Activated T-helper 1 cell treated with anti-CD3 and anti-CD28 coated beads, Interleukin-12 subunit alpha, Interleukin-12 subunit beta, Interleukin-2, Interleukin-4 antibody, amounts not matched to agents 30 ng/mL and 10 ng/mL and 1 ng/mL, durations not matched to agents 14 hours and 24 hours and 36 hours (primary cell): ENCODE measurements at places on chromosomes 5 and 9.

- DNase-seq = peak; percentile 24
- peaks cover 22% of the 10 kb centered on the region for H3K4me1 ChIP-seq
- H3K27me3 ChIP-seq = peaks cover 4% of the 10 kb centered on the region
- no peak overlapping the region for H3K27ac ChIP-seq
- no peaks in the 10 kb centered on the region for H3K36me3 ChIP-seq
Measured at GRCh38 chr9:84697509-84698114, 28.1 kb downstream of the NTRK2 start.

DNA sequence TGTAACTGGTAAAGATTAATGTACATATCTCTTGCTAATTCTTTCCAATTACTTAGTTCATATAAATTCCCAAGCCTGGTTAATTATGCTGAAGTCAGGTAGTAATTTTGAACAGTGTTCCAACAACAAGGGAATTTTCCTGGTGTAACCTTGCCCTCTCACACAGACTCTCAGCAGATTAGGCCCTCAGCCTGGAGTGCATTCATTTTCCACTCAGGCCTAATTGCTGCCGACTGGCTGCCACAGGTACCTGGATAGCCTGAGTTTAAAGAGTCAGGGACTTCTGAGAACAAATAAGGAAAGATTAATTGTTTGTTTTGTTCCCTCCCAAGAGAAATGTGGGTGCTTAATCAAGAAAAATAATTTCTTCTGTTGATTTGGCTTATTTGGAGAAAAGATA is 71.4 kb downstream of the PPIC start:
- no peak for DNase-seq
- H3K36me3 ChIP-seq = no peaks in the 10 kb centered on the region
- H3K27ac ChIP-seq = no peak overlapping the region
- no peak overlapping the region for H3K4me3 ChIP-seq
- H3K27me3 ChIP-seq = no peaks in the 10 kb centered on the region

- DNase-seq = no peak
- H3K27me3 ChIP-seq = peaks cover 2% of the 10 kb centered on the region
- H3K36me3 ChIP-seq = no peaks in the 10 kb centered on the region
Measured at GRCh38 chr5:67771221-67771620, 444.3 kb upstream of the PIK3R1 start.

GRCh38 chr9:96175796-96176195 is 126.2 kb downstream of the HSD17B3 start:
- H3K36me3 ChIP-seq = no peaks in the 10 kb centered on the region
- no peaks in the 10 kb centered on the region for H3K4me1 ChIP-seq
- DNase-seq = no peak

DNA sequence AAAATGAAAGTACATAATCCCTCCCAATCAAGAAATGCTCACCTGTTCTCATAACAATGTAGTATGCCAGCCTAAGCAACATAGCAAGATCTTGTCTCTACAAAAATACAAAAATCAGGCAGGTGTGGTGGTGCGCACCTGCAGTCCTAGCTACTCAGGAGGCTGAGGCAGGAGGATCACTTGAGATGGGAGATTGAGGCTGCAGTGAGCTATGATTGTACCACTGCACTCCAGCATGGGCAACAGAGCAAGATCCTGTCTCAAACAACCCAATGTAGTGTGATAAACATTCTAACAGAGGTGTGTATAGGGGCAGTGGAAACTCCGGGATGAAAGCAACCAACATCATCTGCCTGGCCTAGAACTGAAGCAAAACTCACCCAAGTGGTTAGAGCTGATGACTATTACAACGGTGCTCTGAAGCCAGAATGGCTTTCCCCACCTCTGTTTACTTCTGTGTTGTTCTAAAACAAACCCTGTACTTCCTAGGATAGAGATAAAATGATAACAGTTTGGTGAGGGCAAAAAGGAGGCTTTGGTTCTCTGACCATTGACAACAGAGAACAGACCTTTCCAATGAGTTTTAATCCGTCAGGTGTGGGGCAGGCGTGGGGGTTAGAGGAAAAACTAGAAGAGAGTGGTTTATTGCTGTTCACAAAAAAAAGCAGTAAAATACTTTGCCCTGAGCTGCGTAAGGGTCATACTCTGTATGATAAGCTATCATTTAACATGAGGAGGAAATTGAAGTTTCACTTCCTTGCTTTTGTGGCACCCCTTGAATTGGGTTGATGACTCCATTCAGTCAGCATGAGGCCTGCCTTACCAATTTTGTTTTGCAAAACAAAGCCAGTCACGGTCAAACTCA is 18.9 kb downstream of the WNT8A start:
- H3K4me3 ChIP-seq = no peak overlapping the region
- no peak overlapping the region for H3K27ac ChIP-seq
- DNase-seq = no peak
- peaks cover 2% of the 10 kb centered on the region for H3K27me3 ChIP-seq
- H3K4me1 ChIP-seq = peaks cover under 1% of the 10 kb centered on the region
- H3K36me3 ChIP-seq = no peaks in the 10 kb centered on the region

DNA sequence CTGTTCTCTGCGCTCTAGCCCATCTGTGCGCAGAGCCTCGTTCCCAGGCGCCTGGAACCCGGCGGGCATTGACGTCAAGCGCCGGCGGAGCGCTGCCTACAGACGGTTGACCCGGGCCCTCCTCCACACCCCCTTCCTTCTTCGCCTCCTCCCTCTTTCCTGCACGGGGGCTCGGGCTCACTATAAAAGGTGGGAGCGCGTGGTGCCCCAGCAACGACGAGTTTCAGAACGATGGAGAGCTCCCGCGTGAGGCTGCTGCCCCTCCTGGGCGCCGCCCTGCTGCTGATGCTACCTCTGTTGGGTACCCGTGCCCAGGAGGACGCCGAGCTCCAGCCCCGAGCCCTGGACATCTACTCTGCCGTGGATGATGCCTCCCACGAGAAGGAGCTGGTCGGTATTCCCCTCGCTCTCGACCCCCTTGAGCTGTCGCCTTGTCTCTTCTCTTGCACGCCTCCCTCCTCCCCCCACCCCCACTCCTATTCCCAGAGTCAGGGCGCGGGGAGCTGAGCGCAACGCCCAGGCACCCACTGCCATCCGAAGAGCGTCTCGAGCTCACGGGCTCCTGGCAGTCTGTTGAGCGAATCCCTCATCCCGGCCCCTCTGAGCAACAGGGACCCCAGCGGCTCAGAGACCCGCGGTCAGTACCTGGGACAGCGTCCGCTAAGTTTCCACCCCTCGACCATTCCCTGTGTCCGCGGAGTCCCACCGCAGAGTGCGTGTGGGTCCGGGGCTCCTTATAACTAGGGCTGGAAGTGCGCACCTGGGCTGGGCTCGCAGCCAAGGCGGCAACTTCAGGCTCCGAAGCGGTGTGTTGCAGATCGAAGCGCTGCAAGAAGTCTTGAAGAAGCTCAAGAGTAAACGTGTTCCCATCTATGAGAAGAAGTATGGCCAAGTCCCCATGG is at the start of gene CARTPT:
Gene CARTPT, plus strand, starts transcription at position 213 of the 902 bp plus-strand sequence. Its CDS starts 19 bp downstream, at position 232.
- no peaks in the 10 kb centered on the region for H3K36me3 ChIP-seq
- peaks cover 42% of the 10 kb centered on the region for H3K27me3 ChIP-seq
- H3K4me1 ChIP-seq = no peaks in the 10 kb centered on the region
- no peak within 1 kb of the TSS for H3K27ac ChIP-seq
- DNase-seq = no peak
- H3K4me3 ChIP-seq = no peak within 1 kb of the TSS

- no peak for DNase-seq
- no peak overlapping the region for H3K27ac ChIP-seq
- H3K36me3 ChIP-seq = no peaks in the 10 kb centered on the region
- no peak overlapping the region for H3K4me3 ChIP-seq
- no peaks in the 10 kb centered on the region for H3K4me1 ChIP-seq
Measured at GRCh38 chr9:82606492-82607382, 456.2 kb downstream of the RASEF start.

DNA sequence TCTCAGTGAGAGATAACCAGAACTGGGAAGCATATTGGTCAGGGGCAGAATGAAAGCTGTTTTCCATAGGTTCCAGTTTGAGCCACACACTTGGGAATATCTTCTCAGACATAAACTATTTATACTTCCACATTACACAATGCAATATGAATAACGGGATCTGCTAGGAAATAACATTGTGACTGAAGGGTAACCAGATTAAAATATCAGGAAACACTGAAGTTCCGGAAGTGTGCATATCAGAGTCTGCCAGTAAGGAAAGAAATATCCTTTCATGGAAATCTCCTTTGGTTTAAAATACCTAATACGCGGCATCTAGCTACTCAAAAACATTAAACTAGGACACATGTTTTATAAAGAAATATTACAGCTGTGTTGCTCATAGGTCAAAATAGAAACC is 56.3 kb downstream of the ST8SIA4 start:
- no peak overlapping the region for H3K4me3 ChIP-seq
- H3K27me3 ChIP-seq = no peaks in the 10 kb centered on the region
- no peak for DNase-seq
- H3K4me1 ChIP-seq = peaks cover 46% of the 10 kb centered on the region

- no peak for DNase-seq
- no peak overlapping the region for H3K27ac ChIP-seq
- H3K4me1 ChIP-seq = peaks cover 5% of the 10 kb centered on the region
- peaks cover 10% of the 10 kb centered on the region for H3K27me3 ChIP-seq
- no peaks in the 10 kb centered on the region for H3K36me3 ChIP-seq
- H3K4me3 ChIP-seq = no peak overlapping the region
Measured at GRCh38 chr5:142484821-142485387, 160.1 kb upstream of the SPRY4 start.

DNA sequence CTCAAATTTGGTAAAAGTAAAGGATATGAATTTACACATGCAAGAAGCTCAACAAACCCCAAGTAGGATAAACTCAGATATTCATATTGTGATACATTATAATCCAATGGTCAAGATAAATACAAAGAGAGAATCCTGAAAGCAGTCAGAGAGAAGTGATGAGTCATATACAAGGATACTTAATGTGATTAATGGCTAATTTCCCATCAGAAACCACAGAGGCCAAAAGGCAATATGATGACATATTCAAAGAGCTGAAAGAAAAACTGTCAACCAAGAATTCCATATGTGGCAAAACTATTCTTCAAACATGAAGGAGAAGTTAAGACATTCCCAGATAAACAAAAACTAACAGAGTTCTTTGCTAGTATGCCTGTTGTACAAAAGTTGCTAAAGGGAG is 19.5 kb upstream of the IRF1 start:
- no peak overlapping the region for H3K4me3 ChIP-seq
- H3K27ac ChIP-seq = no peak overlapping the region
- H3K4me1 ChIP-seq = peaks cover 58% of the 10 kb centered on the region
- H3K36me3 ChIP-seq = peaks cover 9% of the 10 kb centered on the region
- no peak for DNase-seq

- DNase-seq = no peak
- no peak overlapping the region for H3K4me3 ChIP-seq
- no peak overlapping the region for H3K27ac ChIP-seq
Measured at GRCh38 chr5:139513852-139514485, 31.4 kb upstream of the STING1 start.

GRCh38 chr5:150122158-150122510 is 33.5 kb downstream of the PDGFRB start:
- H3K4me3 ChIP-seq = no peak overlapping the region
- no peak for DNase-seq
- peaks cover 2% of the 10 kb centered on the region for H3K36me3 ChIP-seq
- H3K27ac ChIP-seq = peak overlapping the region; percentile 45
- no peaks in the 10 kb centered on the region for H3K27me3 ChIP-seq

DNA sequence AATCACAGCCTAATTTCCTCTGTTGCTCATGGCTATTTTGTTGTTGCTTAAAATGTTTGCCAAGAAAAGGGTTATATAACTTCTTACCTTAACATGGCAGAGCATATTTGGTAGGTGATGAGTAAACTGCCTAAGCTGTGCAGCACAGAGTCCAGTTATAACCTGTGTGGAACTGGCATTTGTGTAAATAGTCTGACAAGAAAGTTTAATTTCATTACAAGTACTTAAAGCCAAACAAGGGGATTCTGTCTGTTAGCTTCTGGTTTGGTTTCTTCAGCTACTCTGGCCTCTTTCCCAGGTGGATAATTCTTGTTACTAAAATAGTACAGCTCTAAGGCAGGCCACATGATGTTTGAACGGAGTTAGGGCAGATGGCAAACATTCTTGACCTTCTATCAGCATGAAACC is 72.2 kb downstream of the PTCD2 start:
- H3K36me3 ChIP-seq = no peaks in the 10 kb centered on the region
- H3K4me3 ChIP-seq = no peak overlapping the region
- H3K4me1 ChIP-seq = no peaks in the 10 kb centered on the region
- H3K27me3 ChIP-seq = peaks cover 12% of the 10 kb centered on the region
- H3K27ac ChIP-seq = no peak overlapping the region

DNA sequence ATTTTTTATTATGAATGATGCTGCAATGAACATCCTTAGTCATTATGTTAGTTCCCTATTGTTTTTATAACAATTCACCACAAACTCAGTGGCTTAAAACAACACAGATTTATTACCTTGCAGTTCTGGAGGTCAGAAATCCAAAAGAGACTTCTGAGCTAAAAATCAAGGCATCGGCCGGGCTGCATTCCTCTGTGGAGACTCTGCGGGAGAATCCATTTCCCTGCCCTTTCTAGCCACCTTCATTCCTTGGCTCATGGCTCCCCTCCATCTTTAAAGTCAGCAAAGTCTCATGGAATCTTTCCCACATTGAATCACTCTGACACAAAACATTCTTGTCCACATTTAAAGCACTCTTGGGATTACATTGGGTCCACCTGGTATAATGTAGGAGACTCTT is 38.6 kb downstream of the SNX18 start:
- H3K36me3 ChIP-seq = peaks cover 7% of the 10 kb centered on the region
- H3K27me3 ChIP-seq = peaks cover 5% of the 10 kb centered on the region
- H3K4me3 ChIP-seq = no peak overlapping the region
- no peak for DNase-seq
- no peaks in the 10 kb centered on the region for H3K4me1 ChIP-seq
- no peak overlapping the region for H3K27ac ChIP-seq

DNA sequence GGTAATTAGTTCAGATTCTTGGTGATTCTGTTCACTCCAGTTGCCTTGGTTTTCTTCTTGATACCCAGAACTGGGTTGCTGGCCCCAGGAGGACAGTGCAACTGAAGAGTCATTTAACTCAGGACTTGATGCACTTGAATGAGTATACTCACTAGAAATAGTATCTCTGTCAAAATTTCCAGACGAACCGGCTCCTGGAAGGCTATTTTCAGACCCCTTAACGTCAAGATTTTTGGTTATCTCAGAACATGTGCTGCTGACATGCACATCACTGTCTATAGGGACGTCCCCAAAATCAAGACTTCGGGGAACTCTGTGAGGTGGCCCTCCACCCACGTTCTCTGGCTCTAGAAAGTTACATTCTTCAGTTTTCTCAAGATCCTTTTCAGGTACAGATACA is 56.7 kb upstream of the PCA3 start:
- no peak overlapping the region for H3K4me3 ChIP-seq
- peaks cover 8% of the 10 kb centered on the region for H3K27me3 ChIP-seq
- no peak for DNase-seq
- no peak overlapping the region for H3K27ac ChIP-seq

GRCh38 chr5:62084391-62084790 is 221.6 kb upstream of the KIF2A start:
- no peaks in the 10 kb centered on the region for H3K4me1 ChIP-seq
- H3K27ac ChIP-seq = no peak overlapping the region
- H3K4me3 ChIP-seq = no peak overlapping the region
